IMR-90 (cell line): ENCODE measurements at places on chromosomes 4 and X. TPM values are rescaled to one million over a fixed set of nuclear protein-coding genes. Genes with fewer than 3 reads are reported as not detected.

CCDC110 gene
- total RNA-seq: 0.90 and 1.4 TPM in 2 replicates

CYLC1 gene
- total RNA-seq: not detected in 2 replicates

POU4F2 gene
- not detected in 2 replicates for total RNA-seq

SLITRK2 gene
- total RNA-seq: not detected in 2 replicates

EPGN gene
- total RNA-seq: 0.18 TPM in 1 of 2 replicates, not detected in the other

IL3RA gene
- total RNA-seq: not detected in 2 replicates

UGT2A3 gene
- total RNA-seq: not detected in 2 replicates

STARD8 gene
- total RNA-seq: 1.6 and 1.7 TPM in 2 replicates

SPANXB1 gene
- not detected in 2 replicates for total RNA-seq

GRCh38 chr4:8642651-8643321 is 50.2 kb downstream of the CPZ start:
- DNase-seq: no peak

- DNase-seq: no peak
Measured at GRCh38 chr4:88158038-88158488, 376 bp downstream of the ABCG2 start.

- DNase-seq: no peak
Measured at GRCh38 chr4:171813526-171814250, 484 bp downstream of the GALNTL6 start.

- DNase-seq: peak; percentile 21
Measured at GRCh38 chr4:42083816-42084215, 68.6 kb downstream of the BEND4 start.

- DNase-seq: peak; percentile 55
Measured at GRCh38 chr4:119693126-119693525, 64.5 kb upstream of the PDE5A start.

DNA sequence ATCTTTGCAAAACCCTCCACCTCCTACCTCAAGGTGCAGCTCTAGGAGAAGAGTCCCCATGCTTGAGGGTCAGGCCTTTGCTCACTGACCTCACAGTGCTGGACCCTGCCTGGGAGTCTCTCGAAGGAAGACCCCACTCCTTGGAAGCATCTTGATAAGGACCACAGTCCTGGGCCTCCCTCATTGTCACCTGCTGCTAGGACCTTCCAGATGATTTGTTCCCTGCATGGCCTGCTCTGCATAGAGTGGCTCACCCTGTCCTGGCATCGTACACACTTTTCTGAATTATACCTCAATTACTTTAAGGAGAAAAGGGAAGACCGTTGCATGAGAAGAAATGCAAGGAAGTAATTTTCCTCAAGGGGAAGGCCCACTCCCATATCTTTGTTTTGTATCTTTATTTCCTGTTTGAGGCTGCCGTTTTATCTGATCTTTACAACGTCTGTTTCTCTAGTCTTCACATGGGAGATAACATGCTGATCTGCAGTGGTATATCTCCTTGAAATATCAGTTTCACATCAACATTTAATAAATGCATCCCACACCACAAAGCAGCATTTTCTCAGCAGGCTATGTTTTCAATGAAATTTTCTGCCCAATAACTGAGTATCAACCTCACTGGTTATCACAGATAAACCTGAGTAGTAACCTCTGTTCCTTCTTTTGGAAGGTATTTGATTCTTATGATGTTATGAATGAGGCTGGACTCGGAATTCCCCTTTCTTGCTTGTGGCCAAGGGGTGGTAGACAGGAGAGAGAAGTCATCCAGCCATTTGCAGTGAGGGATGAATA is 15.0 kb upstream of the AKAP17A start:
- no peak for DNase-seq

DNA sequence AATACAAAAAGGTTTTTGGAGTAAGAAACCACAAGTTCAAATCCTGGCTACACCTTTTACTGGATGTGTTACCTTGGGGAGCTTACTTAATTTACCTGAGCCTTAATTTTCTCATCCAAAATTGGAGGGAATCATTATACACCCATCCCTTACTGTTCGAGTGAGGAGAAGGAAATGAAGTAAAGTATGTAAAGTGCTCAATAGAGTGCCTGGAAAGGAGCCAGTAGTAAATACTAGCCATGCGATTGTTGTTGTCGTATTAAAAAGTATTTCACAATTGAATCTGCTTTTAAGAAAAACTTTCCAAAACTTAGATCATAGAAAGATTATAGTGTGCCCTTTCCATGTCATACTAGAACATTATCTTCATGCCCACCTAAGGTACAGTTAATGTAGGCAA is 124.5 kb downstream of the ATXN3L start:
- no peak for DNase-seq

DNA sequence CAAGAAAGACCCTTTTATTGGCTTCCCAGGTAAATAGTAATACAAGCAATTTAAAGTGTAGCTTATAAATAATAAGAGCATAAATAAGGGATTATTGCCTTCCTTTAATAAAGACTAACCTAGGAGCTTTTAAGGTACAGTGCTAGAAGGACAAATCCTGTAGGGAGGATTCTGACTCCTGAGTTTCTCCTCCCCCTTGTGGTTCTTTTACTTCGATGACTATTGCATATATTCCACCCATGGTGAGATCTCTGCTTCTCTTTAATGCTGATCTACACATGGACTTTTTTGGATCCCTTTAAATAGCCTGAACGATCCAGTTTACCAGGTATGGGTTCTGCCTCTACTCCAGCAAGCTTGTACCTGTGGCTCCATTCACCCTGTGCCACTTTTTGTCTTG is 2.5 kb downstream of the GALNT7 start:
- DNase-seq: peak; percentile 52

DNA sequence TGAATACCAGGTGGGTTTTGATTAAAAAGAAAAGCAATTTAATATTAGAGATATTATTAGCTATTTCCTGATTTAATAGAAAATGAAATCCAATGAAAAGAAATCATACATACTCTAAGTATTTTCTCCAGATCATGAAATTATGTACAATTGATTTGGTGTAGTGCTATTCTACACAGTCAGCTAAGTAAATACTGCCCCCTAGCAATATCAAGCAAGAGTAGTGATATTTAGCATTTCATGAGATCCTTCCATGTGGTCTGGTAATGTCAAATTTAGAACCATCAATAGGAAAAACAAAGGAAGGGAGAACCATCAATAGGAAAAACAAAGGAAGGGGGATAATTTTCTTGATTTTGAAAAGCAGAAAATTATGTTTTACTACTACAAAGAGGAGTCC is 114.6 kb downstream of the TBCK start:
- DNase-seq: peak; percentile 12

- DNase-seq: peak; percentile 29
Measured at GRCh38 chr4:80963051-80963450, 67.5 kb upstream of the BMP3 start.

DNA sequence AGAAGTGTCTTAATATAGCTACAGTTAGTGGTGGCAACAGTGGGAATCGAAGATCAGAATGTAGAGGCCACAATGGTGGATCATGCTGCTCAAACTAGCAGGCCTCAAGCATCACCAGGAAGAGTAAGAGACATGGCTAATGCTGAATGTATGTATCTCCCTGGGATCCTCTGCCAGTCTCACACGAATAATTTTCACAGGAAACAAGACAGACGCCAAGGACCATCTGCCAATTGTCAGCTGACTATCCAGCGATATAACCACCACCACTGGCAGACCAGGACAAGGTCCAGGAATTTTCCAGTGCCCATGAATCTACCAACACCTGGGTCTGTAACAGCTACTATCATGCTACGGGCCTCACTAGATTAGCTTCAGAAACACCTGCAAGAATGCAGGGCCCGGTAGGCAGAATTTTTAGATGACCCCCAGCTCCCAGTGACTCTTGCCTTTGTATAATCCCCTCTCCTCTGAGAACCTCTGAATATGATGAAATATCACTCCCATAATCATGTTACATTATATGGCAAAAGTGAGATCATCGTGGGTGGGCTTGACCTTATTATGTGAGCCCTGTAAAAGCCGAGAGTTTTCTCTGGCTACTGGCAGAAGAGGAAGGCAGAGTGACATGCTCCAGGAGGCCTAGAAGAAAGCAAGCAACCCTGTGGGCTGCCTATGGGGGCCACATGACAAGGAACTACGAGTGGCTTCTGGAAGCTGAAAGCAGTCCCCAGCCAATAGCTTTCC is 429.8 kb downstream of the BCOR start:
- no peak for DNase-seq

- no peak for DNase-seq
Measured at GRCh38 chr4:39873823-39874222, 103.9 kb downstream of the PDS5A start.

- no peak for DNase-seq
Measured at GRCh38 chr4:20255823-20256222, 4.1 kb downstream of the SLIT2 start.

DNA sequence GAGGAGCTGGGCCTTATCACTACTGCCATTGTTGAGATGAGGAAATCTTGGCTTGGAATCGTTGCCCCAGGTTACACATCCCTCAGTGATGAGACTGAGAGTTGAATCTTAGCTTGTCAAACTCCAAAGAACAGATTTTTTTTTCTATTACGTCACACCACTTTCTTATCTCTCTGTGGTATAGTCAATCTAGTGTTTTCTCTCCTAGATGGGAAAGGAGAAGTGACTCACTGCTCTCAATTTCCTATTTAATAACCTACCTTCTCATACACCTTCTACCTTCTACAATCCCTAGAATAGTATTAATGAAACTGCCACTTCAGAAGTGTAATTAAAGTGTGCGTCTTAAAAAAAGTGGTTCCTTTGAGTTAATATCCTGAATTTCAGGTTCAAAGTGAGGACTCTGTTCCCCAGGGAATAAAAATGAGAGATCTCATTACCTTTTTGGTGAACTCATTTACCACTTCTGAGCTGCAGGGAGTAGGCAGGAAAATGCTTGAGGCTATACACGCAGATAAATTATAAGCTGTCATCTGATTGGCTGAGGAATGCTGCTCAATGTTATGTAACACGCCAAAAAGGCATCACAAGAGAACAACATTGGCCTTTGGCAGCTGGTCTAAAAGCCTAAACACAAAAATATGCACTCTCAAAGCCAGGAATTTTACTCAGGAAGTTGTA is 59.3 kb downstream of the MAD2L1 start:
- DNase-seq: peak; percentile 90

GRCh38 chrX:39627257-39627656 is 470.5 kb downstream of the BCOR start:
- no peak for DNase-seq

- no peak for DNase-seq
Measured at GRCh38 chr4:169440446-169440845, 169.7 kb upstream of the SH3RF1 start.
